ENCODE measurements at places on chromosomes 2 and 18.
A peak's percentile ranks its signal among the peaks of the same experiment; 100 is the strongest.

DNA sequence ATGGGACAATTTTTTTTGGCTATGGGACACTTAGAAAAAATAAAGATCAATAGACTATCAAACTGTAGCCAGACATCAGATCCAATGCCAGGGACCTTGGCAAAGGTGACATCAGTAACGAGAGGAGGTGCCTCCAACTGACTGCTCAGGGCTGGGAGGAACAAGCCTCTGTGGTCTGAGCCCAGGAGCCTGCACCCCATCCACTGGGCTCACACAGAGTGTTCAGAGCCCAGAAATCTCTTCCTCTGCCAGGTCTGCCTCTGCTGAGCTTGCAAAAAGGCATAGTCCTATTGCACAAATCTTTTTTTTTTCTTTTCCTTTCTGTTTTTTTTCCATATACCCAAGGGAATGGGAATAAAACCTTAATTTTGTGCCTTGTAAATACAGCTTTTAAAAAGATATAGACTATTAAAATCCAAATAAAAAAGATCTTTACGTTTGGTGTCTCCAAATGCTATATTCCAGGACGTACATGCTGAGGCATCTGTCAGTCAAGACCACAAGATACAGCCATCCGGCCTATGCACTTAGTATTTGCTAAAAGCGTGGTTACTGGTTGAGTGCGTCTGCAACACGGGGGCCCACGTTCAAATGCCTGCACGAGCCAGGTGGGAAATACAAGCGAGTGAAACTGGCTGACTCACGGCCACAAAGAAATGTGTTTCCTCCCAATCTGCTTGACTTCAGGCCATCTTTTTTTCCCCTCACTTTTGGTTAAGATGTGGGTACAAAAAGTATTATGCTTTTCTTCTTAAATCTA is 7.8 kb upstream of the ARHGAP25 start:
- DNase-seq: no peak

GRCh38 chr18:37553633-37554398 is 11.8 kb downstream of the CELF4 start:
- no peak for DNase-seq

DNA sequence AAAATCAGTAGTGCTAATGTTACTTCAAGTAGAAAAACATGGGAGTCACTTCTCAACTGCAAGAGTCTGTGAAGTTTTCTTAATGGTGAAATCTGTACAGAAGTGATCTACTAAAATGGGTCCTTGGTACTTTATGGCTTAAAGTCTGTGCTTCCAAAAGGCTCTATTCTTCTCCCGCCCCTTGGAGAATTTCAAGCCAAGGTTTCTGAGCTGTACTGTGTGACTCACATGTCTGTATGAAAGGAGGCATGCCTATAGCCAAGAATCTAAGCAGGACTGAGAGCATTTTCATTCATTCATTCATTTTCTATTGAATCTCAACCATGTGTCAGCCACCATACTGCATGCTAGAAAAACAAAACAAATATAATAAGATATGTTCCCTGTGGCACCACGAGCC is 19.8 kb upstream of the DDX18 start:
- DNase-seq: no peak

DNA sequence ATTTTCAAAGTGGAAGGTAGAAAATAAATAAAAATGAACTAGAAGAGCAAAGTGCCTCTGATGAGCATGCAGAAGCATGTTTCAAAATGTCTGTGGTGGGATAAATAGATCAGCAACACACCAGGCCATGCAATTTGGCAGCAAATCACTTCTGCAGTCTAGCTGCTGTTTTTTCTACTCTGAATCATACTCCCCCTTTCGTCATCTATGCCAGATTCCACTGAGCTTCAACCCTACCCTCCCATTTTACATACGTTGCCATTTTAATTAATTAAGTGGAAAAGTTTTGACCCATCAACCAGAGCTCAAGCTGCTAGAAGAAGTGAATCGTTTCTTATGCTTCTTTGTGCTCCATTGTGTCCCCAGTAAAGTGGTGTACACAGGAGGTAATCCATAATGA is 79.3 kb downstream of the NRXN1 start:
- DNase-seq: no peak

DNA sequence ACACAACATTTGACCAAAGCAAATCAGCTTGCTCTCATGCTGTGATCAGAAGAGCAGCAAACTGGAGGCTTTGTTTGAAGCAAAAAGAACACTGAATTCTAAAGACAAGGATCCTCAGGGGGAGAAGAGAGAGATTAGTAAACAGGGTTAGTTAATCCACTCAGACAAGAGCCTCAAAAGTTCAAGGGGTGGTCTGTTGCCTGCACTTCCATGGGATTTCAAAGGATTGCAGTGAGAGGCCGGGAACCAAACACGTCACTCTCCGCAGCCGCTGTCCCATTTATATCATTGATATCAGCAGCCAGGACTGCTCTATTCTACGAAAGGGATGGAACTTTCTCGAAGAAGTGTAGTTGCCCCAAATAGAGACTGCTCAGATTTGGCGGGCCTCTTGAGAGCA is 97.8 kb upstream of the SP3 start:
- no peak for DNase-seq

GRCh38 chr2:46306988-46307655 is 9.9 kb downstream of the EPAS1 start:
- no peak for DNase-seq

DNA sequence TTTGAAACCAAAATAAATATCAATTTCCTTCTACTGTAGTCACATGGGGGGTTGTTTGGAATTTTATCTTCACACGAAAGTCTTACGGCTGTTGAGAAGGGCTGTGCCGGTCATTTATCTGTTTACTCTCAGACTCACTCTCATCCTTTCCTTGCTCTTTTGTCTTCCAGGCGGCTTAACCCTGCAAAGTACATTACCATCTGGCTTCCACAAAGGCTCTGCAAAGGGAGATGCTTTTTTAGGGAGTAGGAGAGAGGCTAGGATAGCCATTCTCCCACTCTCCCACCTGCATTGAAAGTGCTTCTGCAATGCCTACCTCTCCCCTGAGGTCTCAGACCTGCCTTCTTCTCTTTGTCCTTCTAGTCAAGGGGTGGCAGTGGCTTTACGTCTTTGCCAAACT is 247.6 kb downstream of the MEIS1 start:
- no peak for DNase-seq

DNA sequence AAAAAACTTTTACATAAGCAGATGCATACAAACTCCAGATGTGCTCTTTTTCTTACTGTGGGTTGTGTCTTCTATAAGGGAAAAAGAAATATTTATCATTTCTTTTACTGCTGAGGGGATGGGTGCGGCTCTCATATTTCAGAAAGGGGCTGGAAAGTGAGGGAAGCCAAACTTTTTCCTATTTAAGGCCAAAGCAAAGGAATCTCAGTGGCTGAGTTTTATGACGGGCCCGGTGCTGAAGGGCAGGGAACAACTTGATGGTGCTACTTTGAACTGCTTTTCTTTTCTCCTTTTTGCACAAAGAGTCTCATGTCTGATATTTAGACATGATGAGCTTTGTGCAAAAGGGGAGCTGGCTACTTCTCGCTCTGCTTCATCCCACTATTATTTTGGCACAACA is at the start of gene COL3A1:
Gene COL3A1, plus strand, starts transcription at position 210 of the 400 bp plus-strand sequence. Its CDS starts 117 bp downstream, at position 327.
- no peak for DNase-seq

GRCh38 chr18:34117319-34117718 is 107.4 kb downstream of the NOL4 start:
- no peak for DNase-seq

DNA sequence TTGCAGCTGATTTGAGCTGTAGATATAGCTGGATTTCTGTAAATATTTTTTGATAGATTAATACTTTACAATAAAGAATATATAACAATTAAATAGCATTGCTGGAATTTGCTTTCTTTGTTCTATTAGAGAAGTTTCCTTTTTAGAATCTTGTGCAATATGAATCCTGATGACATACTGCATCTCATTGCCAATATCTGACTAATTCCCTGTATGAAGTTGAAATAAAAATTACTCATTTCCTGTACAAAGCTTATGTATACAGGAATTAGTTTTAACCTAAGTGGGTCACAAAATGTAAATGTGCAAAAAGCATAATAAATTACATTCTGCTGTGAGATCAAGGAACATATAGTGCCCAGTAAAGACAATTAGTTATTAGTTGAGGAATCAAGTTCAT is 72.8 kb upstream of the TMEFF2 start:
- peak; percentile 79 for DNase-seq

DNA sequence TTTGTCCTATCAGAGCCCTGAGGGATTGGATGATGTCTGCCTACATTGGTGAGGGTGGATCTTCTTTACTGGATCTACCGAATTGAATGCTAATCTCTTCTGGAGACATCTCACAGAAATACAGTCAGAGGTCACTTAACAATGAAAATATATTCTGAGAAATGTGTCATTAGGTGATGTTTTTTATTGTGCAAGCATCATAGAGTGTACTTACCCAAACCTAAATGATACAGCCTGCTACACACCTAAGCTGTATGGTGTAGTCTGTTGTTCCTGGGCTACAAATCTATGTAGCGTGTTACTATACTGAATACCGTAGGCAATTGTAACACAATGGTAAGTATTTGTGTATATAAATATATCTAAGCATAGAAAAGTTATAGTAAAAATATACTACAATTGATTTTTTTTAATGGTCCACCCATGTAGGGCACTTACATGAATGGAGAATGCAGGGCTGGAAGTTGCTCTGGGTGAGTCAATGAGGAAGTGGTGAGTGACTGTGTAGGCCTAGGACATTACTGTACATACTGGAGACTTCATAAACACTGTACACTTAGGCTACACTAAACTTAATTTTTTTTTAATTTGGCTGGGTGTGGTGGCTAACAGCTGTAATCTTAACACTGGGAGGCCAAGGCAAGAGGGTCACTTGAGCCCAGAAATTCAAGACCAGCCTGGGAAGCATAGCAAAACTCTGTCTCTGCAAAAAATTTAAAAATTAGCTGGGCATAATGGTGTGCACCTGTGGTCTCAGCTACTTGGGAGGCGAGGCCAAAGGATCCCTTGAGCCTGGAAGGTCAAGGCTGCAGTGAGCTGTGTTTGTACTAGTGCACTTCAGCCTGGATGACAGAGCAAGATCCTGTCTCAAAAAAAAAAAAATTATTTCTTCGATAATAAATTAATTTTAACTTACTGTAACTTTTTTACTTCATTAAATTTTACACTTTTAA is 226.3 kb upstream of the UBE2E3 start:
- DNase-seq: no peak

GRCh38 chr2:28357055-28357454 is 35.6 kb upstream of the FOSL2 start:
- DNase-seq: no peak

DNA sequence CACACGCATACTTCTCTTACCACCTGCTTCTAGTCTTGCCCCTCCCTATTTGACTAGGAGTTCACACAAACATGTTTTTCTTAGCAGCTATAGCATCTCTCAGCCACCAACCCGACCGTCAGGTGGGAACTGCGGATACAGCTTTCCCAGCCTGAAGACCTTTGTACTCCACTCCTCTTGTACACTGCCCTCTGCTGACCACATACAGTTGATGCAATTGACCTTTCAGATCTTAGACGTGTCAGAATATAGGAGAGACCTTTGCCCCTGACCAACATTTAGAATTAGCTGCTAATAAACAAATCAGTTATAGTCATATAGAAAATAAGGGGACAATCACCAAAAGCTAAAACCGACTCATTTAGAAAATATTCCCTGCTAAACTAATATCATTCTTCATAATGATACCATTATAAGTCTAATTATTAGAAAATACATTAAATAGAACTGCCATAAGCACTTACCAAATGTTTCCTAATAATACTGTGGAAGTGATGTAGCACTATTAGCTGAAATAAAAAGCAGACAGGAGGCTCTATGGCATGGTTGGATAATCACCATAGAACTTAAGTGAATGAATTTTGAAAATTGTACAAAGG is 208.4 kb downstream of the RAD51AP2 start:
- DNase-seq: no peak

GRCh38 chr2:73889206-73889605 is 3.6 kb upstream of the ACTG2 start:
- DNase-seq: no peak

GRCh38 chr18:13392029-13392750 is 173.6 kb downstream of the LDLRAD4 start:
- DNase-seq: no peak

DNA sequence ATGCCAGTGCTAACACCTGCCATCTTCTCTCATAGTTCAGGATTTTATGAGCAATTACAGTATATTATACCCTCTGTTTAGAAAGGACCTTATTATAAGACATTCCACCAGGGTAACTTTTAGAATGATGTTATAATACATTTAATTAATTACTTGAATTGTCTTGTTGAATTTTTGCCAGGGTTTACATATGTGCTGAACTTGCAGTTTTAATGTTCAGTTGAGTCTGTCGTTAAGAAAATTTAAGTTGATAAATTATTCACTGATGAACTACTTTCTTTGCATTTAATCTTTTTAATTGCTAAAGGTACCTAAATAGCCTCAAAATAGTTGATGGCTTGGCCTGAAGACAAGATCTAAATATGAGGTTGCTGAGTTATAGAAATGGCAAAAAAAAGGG is 68.1 kb downstream of the SCN2A start:
- no peak for DNase-seq

GRCh38 chr2:68747900-68748299 is 13.3 kb downstream of the ARHGAP25 start:
- DNase-seq: no peak

- DNase-seq: no peak
Observed at GRCh38 chr2:141029428-141030078, 1101.3 kb downstream of the LRP1B start.

GRCh38 chr2:208252716-208253492 is 2.0 kb downstream of the IDH1 start:
- no peak for DNase-seq

DNA sequence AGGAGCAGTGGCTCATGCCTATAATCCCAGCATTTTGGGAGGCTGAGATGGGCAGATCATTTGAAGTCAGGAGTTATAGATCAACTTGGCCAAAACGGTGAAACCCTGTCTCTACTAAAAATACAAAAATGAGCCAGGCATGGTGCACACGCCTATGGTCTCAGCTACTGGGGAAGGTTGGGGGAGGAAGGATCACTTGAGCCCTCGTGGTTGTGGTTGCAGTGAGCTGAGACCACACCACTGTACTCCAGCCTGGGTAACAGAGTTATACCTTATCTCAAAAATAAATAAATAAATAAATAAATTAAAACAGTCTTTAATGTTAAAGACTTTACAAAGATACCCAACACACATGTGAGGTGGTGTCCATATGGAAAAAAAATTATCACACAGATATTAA is 134.0 kb downstream of the C2orf74 start:
- no peak for DNase-seq

DNA sequence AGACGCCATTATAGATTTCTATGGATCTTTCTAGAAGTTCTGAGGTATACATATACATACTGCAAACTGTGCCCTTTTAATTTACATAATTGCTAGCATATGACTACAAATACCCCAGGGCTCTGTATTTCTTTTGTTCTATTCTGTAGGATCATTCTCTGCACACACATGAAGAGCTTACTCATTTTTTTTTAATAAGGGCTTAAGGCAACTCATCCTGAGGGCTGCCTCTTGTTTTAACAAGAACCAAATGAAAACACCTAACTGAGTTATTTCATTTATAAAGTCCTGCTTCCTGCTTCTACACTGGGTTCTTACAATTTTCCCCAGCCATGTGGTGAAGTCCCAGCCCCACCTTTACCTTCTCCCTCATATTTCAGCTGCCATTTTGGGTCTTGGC is 390.5 kb downstream of the IRS1 start:
- no peak for DNase-seq

GRCh38 chr18:70256184-70256583 is 32.7 kb upstream of the SOCS6 start:
- DNase-seq: no peak

Measured in SK-N-MC (cell line).